Activated CD4-positive, alpha-beta T cell treated with anti-CD3 and anti-CD28 coated beads for 1 hour (primary cell): ENCODE measurements at places on chromosomes 3 and 15.

DNA sequence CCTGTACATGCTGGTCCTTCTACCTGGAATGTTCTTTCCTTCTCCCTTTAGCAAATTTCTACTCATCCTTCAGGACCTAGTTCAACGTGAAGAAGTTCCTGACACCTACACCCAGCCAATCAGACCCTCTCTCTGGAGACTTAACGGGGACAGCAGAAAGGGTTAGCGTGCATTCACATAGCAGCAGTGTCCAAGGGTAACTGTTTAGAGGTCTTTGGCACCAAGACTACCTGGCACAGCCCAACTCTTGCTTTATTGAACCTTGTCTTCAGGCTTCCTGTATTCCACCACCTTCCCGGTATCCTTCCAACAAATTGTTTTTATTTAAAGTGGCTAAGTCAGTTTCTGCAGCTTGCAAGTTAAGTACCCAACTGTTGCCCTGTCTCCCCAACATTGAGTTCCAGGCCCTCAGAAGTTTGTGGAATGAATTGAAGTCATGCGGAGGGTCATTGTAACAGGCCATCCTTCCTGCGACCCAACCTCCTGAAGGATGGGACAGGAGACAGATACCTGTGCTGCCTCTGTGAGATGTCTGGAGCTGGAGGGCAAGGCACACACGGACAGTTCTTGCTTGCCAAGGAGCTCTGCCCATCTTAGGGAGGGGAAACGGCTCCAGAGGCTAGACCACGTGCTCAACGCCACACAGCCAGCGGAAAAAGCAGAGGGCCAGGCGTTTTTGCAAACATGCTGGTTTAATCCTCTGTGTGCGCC, 14.4 kb upstream of the WNT7A start:
- no peak for DNase-seq

DNA sequence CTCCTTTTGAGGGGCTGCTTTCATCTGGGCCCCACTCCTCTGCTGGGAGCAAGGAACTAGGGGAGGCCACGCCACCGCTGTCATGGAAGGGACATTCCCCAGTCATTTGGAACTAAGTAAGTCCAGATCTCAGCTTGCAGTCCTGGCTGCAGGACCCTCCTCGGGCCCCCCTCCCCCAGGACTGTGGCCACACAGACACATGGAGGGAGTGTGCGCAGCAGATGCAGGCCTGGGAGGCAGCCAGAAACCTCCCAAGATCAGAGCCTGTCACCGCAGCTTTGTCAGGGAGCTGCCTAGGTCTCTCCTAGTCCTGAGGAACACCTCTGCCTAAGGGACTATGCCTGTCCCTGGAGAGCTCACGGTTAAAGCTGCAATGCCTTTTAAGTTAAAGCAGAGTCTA, 7.3 kb upstream of the SEMA3F start:
- no peak for DNase-seq

DNA sequence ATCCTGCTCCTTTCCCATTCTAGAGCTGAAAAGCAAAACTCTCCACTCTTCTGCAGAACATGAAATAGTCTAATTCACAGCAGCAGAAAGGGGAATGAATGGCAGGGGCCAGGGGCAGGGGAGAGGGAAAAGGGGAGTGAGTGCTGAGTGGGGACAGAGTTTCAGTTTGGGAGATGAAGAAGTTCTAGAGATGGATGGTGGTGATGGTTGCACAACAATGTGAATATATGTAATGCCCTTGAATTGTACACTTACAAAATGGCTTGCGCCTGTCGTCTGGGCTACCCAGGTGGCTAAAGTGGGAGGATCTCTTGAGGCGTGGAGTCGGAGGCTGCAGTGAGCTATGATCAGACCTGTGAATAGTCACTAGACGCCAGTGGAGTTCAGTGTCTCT, 78.5 kb upstream of the MEF2A start:
- DNase-seq, result no peak

DNA sequence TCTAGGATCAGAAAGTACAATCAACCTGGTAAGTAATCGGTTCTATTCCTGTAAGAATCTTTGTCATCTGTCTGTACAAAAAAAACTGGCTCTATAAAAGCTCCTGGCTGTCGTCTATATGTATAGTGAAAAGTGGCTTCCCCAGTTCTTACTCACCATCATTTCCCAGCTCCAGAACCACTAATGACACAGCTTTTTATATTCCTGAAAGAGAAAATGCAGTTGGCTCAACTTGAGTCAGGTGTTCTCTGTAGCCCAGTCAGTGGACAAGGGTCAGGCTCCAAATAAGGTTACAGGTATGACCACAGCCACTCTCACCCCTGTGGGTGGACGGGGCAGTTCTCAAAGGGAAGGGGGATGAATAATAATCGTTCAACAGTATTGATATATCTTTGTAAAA, 85.1 kb downstream of the AP4E1 start:
- DNase-seq, result no peak

- no peak for DNase-seq
These were observed 20.9 kb downstream of the NOX5 start for GRCh38 chr15:69035205-69035917.

DNA sequence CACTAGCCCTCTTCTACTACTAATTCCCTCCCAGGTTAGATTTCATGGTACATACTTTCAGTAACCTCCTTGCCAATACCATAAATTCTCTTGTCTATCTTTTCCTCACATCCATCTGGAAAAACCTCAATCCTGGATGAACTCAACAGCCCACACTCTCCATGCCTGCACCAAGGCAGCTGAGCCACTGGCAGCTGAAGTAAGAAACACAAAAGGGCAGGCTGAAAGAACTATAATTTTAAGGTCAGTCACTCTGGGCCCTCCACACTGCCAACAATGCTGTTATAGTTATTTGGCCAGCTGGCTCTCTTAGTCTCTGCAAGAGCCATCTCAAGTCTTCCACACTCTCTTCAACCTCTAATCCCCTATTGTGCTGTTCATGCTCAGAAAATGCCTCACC, 15.1 kb upstream of the TIPARP start:
- DNase-seq, result no peak

GRCh38 chr3:181782306-181782954, 70.7 kb downstream of the SOX2 start:
- DNase-seq, result no peak

- DNase-seq, result no peak
These were observed 33.6 kb downstream of the USF3 start for GRCh38 chr3:113662824-113663223.

GRCh38 chr3:184506561-184506991, 55.0 kb upstream of the EPHB3 start:
- no peak for DNase-seq

- no peak for DNase-seq
These were observed 40.5 kb downstream of the AQP9 start for GRCh38 chr15:58178668-58179067.

DNA sequence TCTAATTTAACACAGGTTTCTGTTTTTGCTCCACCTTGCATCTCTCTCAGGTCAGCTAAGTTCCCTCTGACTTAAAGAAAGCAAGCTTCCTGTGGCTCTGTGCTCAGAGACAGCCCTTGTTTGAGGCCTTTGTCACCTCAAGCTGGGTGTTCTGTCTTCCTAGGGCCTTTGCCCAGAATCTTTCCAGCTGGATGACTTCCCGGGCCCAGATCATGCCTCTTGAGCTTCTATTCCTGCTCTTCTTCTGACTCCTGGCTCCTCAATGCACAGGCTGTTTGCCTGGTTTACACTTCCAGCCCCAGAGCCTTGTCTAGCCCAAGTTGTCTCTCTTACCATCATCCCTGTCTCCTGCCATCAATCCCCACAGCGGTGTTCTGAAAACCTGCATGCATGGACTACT, 300.6 kb downstream of the VPS13C start:
- no peak for DNase-seq

DNA sequence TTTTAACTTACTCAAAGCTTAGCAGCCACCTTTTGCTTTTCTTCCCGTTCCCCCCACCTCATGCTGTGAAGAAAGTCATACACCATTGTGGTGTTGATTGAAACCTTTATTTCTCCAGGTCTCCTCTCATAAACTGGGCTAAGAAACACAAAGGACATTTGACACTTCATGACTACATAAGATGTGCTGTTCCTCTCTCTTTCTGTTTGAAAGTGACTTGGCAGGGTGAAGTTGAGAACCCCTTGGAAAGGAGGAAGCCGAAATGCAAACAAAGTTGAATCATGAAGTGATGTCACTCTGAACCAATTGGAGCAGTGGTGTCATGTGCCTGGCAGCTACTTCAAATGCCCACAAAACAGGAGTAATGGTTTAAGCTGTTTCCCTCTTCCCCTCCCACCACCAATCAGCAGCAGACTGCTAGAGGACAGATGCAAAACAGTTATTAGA, 174.7 kb downstream of the IGF1R start:
- no peak for DNase-seq
